ENCODE measurements at places on chromosomes 5 and 9. TPM values are rescaled to one million over a fixed set of nuclear protein-coding genes. Genes with fewer than 3 reads are reported as not detected.

PCDHA9 gene
- total RNA-seq, result 0.03 TPM

- DNase-seq, result no peak
Observed at GRCh38 chr5:17255471-17256021, 38.1 kb downstream of the BASP1 start.

PCDHB15 gene
- total RNA-seq, result 4.6 TPM

- no peak for DNase-seq
Observed at GRCh38 chr5:151077967-151078366, 2.9 kb downstream of the TNIP1 start.

OBP2A gene
- total RNA-seq, result not detected

DNA sequence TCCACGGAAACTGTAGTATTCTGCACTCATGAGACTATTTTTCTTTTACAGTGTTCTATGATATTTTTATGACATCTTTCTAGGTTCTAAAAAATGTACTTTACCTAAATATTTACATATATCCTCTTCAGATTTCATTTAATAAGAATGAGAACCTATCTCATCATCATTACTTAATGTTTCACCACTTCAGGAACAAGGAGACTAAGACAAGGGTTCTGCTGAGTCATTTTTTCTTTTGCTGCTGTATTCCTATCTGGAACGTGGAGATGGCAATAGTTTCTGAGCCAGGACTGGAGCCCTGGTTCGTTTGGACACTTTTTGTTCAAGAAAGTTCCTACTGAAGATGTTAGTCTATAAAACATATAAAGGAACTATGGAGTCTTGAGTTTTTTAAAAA, 258.2 kb upstream of the MAP3K1 start:
- no peak for DNase-seq

GRCh38 chr9:131277910-131278701, 1.8 kb upstream of the FAM78A start:
- DNase-seq, result peak; percentile 94

- no peak for DNase-seq
Observed at GRCh38 chr9:83449983-83450382, 88.2 kb downstream of the FRMD3 start.

NIM1K gene
- total RNA-seq, result 0.21 TPM

- no peak for DNase-seq
Observed at GRCh38 chr9:5684101-5684500, 55.2 kb downstream of the RIC1 start.

DNA sequence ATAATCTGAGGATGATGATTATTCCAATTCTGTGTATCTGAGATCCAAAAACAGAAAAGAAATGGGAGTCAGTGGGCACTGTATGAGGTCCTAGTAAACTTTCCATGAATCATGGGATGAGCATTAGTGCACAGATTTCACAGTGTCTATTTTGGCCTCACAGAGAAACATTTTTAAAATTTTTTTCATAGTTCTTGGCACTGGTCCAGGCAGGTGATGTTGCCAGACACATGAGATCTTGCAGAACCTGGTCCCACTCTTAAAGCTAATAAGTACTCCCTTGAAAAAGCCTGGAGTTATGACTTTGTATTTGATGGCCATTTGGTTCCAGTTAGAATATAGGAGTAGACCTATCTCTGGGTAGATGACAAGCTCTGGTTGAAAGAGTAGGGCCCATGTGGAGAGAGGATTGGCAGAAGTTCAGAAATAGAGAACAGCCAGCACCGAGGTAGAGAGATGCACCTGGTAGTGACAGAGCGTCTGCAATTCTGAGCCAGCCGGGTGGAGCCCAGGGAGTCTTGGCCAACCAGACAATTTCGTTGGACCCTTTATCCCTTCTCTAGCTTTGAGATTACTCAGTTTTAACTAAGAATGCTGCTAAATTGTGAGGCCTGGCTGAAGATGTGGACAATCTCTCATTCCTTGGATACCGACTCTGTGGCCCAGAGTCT, 6.3 kb upstream of the TNFSF15 start:
- DNase-seq, result no peak

NR5A1 gene
- not detected for total RNA-seq

GRCh38 chr9:117265253-117265652, 149.6 kb downstream of the ASTN2 start:
- DNase-seq, result peak; percentile 2

DNA sequence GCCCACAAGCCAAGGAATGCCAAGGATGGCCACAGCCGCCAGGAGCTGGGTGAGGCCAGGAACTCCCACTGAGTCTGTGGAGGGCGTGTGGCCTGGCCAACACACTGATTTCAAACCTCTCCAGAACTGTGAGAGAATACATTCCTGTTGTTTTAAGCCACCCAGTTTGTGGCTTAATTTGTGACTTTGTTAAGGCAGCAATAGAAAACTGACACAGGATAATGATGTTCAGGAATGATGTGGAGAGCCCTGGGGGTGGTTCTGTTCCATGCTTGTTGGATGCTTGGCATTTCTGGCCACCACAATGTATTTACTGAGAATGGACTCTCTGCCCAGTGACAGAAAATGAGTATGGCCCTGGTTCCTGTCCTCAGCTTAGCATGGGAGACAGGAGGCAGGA, 82.8 kb downstream of the DAP start:
- peak; percentile 97 for DNase-seq

GRCh38 chr5:10059556-10059955, 190.1 kb downstream of the ATPSCKMT start:
- no peak for DNase-seq

DNA sequence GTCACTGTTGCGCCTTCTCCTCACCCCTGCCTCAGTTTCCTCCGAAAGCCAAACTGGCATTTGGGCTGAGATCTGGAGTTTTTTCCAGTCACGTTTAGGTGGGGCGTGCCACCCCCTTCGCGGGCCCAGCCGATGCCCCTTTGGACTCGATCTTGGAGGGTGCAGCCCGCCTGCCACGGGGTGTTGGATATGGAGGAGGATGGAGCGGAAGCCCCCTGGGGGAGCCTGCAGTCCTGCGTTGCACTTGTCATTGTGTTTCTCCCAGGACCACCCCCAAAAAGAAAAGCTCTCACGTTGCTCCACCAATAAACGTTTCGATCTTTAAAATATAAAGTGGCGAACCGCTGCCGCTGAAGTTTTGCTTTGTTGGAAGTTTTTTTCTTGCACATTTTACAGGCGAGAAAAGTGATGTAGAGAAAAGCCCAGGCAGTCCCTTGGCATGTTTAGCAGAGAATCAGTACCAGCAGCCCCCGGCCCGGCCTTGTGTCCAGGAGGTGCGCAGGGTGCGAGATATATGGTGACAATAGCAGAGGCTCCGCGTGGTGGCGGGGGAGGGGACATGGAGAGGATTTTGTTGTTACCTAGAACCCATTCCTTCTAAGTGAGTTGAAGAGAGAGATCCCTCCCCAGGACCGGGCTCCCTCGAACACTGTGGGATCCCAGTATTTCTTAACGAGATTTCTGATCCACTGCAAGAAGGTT, 681 bp downstream of the F2R start:
- no peak for DNase-seq

- no peak for DNase-seq
Observed at GRCh38 chr5:158987231-158987630, 112.5 kb downstream of the EBF1 start.

MSX2 gene
- 9.8 TPM for total RNA-seq

All from myocyte (in vitro differentiated cells).